ENCODE measurements at places on chromosomes 6 and 20.

- no peak for DNase-seq
Observed at GRCh38 chr6:154093231-154094044, 54.4 kb downstream of the OPRM1 start.

- no peak for DNase-seq
Observed at GRCh38 chr6:163530406-163530805, 115.9 kb downstream of the QKI start.

DNA sequence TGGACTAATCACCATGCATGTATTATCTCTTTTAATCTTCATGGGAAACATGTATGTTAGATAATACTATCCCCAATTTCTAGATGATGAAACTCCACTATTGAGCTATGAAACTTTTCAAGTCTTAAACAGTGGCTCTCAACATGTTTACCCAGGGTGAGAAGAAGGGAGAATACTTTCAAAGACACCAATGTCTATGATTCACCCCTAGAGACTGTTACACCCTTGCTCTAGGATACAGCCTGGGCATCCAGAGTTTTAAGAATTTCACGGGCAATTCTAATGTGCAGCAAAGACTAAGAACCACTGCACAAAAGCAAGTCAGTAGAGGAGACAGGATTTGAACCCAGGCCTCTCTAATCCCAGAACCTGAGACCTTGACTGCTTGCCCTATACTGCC is 47.8 kb downstream of the GFOD1 start:
- DNase-seq = no peak

DNA sequence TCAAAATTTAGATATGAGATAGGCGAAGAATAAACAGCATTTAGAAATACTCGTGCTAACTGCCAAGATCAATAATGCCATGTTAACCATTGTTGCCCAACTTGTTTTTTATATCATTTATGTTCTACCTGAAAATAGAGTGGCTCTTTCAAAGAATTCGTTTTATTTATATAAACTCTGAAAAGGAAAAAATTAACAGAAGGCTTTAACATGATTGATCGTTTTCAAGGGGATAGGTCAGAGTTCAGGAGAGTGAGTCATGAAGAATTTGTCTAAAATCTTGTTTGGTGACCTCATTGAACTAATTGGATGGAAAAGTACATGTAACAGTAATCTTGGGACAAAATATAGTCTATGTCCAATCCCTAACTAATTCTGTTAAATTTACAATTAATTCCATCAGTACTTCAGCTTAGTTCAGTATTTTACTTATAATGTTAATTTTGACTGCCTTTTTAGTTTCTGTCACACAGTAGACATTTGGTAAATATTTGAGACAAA is 11.1 kb upstream of the ELOVL2 start:
- DNase-seq = no peak

GRCh38 chr6:30600451-30600961 is 16.5 kb downstream of the PPP1R10 start:
- no peak for DNase-seq

- DNase-seq = no peak
Observed at GRCh38 chr6:129525055-129525454, 184.9 kb downstream of the ARHGAP18 start.

DNA sequence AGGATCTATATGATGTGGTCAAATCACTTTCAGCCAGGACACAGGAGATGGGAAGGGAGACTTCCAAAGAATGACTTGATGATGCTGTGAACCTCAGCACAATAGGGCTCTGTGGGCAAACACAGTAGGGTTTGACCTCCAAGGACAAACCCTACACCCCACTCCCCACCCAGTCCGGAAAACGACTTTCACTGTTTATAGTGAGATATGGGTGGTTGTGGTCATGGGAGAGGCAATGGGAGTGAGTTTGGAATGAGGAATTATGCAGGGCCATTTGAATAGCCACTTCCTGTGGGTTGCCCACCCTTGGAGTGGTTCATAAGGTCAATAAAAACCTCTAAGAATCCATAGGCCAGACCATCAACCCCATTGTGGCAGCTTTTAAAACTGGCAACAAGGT is 38.4 kb upstream of the PRND start:
- no peak for DNase-seq

GRCh38 chr6:152598901-152599537 is 38.1 kb downstream of the SYNE1 start:
- no peak for DNase-seq

DNA sequence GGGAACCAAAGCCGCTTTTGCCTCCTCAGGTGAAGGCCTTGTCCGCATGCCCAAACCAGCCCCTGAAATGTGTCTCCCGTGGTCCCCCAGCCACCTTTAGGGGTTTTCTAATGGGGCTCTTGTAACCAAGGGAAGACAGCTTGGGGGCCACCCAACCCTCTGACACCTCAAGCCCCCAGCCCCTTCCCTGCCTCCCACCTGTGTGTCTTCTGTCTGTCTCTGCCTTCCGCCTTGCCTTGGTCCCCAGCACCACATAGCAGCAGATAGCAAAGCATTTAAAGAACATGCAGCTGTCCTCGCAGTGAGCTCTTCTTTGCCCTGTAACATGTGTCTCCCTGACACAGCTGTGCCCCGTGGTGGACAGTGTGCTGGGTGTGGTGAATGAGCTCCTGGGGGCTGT is 9.6 kb downstream of the BPIFB3 start:
- DNase-seq = no peak

DNA sequence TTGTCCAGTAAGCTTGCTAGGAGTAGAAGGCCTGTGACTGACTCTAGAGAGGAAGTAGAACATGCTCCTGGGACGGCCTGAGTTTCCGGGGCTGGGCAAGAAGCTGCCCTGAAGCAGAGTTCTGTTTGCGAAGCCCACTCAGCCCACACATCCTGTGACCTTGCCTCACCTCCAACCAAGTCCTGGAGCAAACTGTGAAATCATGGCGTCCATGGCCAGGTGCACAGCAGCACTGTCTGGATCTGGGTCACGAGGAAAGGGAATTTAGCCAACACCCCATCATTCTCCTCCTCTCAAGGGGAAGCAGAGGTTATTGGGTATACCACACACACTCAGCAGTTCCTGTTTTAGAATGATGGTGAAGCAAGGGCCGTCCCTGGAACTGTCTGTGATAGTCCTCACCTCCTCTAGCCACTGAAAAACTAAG is 87.5 kb downstream of the CRYBG1 start:
- peak; percentile 66 for DNase-seq

DNA sequence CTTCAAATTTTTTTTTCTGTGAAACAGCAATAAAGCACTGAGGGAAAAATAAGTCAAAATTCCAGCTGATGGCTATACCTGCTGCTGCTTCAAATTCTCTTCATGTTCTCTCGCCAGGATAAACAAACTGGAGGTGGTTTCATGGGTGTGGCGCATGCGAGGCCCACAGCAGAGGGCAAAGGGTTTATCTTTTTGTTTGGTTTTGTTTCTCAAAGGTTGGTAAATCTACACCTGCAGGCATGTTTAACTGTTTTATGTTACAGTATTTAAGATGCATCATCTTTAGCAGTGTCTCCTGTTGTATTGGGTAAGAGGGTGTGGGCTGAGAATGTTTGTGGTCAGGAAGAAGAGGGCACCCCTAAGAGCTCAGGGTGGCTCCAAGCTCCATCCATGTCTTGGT is 342.2 kb downstream of the CDH26 start:
- no peak for DNase-seq

All from hematopoietic multipotent progenitor cell treated with erythropoietin and hydrocortisone succinate and interleukin-3 and kit ligand, for 6 days (in vitro differentiated cells).